Right ventricle myocardium inferior (tissue), 1 donor: ENCODE measurements at places on chromosomes 6 and 20. TPM values are rescaled to one million over a fixed set of nuclear protein-coding genes. Genes with fewer than 3 reads are reported as not detected.

DNA sequence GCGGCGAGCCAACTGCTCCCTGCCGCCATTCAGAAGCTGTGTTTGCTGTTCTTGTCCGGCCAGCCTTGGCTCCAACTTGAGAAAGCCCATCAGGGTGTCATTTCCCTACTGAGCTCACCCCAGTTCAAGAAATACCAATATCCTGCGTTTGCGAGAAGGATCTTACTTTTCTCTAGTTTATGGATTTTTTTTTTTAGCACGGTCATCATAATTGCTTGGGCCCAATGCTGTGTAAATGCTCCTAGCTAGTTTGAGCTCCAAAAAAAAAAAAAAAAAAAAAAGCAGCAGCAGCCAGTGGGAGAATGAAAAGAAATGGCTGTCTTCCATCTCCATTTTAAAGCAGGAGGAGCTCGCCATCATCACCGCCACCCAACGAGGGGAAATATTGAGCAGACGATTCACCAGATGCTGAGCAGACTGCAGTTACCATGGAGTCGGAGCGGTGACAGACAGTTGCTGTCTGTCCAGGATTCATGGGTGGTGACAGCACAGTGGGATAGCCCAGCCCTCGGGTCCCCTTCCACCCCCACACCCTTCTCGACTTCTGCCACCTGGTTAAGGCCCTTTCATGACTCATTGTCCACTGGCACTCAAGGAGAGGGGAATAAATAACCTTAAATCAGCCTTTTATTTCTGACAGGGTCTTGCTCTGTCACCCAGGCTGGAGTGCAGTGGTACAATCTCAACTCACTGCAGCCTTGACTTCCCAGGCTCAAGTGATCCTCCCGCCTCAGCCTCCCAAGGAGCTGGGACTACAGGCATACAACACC, 132.4 kb upstream of the SNX9 start:
- no peak for DNase-seq

- no peak for DNase-seq
These were observed 11.6 kb downstream of the GMPR start for GRCh38 chr6:16249971-16250370.

DNA sequence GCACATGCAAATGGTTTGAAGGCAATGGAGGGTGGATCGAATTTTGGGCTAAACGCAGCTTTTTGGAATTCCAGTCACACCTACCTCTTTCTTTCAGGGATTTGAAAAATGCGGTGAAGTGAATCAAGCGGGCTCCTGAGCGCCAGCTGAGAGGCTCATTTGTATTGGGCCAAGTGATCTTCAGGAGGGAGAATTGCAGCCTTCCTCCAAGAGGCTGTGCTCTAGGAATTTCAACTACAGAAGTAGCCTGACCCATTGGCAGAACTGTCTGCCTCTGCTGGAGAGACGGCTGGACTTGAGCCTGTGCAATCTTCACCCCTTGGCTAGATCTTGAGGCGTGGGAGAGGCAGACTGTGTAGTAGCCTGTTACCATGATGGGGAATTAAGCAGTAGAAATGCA, 5.7 kb upstream of the TIAM2 start:
- no peak for DNase-seq

KIF3B gene
- total RNA-seq: 9.6 TPM

DNA sequence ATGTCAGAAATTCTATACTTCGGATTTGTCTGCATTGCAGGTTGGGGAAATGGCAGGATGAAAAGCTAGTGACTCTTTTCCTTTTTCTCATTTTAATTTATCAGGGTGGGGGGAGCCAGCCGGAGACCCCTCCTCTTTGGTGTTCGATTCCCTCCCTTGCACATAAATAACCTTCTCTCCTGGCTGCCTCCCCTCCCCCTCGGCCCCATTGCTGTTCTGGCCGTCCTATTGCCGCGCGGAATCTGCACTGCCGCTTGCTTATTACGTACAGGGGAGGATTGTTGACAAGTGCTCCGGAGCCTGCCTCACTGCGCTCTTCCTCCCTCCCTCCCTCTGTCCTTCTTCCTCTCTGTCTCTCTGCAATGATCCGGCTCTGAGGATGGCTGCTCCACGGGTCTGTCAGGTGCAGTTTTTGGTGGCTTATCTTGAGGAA, 154.7 kb downstream of the JARID2 start:
- peak; percentile 88 for DNase-seq

PHACTR2 gene
- total RNA-seq: 75.9 TPM

GRCh38 chr6:145756170-145756662, 20.9 kb upstream of the EPM2A start:
- peak; percentile 69 for DNase-seq

SRMS gene
- not detected for total RNA-seq
